ENCODE measurements at places on chromosomes 11 and 22.

- DNase-seq: peak; percentile 69
Observed at GRCh38 chr11:65329944-65330403, 3.7 kb upstream of the DPF2 start.

DNA sequence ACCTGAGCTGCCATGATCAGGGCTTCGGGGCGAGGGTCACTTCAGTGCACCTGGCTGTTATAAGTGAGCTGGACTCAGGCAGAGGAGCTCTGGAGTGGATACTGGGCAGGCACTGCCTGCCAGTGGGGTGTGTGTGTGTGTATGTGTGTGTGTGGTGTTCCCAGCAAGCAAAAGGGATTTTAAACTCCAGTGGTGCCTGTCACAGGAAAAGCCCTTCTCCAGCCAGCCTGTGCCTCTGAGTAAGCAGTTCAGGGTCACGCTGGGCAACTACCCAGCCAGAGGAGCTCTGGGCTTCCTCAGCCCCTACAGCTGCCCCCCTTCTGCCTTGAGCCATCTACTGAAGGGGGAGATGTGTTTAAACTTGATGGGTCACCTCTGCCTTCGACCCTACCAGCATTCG lies 109.0 kb downstream of the OSBP2 start:
- no peak for DNase-seq

DNA sequence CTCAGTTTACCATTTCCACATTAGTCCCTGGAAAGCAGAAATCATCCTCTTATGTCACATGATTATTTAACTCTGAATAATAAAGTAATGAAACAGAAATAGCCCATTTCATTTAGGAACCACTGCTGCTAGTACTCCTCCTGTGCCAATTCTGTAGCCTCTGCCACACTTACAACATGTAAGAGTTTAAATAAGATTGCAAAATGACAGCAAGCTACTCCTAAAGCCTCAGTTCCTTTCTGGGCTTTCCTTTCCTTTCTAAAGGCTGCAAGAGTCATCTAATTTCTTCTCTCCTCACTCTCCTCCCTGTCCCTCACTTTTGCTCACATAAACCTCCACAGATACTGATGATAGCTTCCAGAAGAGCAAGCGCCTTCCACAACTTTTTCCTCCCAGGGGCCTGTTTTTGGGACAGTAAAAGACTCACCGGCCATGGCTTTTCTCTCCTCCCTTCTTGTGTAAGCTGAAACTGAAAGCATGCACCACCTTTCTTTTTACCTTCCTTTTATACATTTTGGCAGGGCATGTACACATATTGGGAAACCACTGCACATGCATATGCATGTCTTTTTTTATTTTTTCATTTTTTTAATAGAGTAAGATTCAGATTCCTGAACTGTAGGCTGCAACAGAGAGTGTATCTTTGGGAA lies 38.5 kb downstream of the CARD18 start:
- DNase-seq: no peak

DNA sequence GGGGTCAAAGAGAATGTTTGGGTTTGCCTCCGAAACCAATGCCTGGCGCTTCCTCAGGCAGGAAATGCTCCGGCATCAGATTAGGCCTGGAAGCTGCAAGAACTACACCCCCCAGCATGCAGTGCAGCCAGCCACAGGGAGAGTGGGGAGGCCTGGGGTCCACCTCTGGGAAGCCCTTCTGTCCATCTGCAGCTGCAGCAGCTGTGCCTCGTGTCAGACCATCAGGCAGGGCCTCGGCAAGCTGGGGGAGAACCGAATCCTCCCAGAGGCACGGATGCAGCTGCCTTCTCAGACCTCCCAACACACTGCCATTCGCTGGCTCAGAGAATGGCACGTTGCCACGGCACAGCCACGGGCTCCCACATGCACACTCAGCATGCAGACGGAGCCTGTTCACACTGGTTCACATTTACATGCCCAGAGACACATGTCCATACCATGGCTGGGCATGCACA lies 57.4 kb downstream of the NECTIN1 start:
- DNase-seq: no peak

GRCh38 chr22:44212936-44213335 lies 32.2 kb downstream of the PARVG start:
- no peak for DNase-seq

- no peak for DNase-seq
Observed at GRCh38 chr22:44983878-44984482, 25.8 kb downstream of the PHF21B start.

DNA sequence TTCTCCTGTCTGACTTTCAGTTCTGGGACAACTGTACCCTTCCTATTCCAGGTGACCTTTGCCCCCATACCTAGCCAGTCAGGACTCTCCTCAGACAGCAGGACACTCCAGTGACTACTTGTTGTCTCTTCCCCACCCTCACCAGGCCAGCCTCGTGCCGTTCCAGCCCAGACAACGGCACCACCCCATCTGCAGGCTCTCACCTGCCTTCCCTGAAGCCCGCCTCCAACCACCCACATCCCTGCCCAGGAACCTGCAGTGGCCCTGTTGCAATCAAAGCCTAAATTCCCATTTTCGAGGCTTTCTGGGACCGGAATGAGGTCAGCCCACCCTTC lies 3.7 kb downstream of the IL2RB start:
- DNase-seq: no peak

DNA sequence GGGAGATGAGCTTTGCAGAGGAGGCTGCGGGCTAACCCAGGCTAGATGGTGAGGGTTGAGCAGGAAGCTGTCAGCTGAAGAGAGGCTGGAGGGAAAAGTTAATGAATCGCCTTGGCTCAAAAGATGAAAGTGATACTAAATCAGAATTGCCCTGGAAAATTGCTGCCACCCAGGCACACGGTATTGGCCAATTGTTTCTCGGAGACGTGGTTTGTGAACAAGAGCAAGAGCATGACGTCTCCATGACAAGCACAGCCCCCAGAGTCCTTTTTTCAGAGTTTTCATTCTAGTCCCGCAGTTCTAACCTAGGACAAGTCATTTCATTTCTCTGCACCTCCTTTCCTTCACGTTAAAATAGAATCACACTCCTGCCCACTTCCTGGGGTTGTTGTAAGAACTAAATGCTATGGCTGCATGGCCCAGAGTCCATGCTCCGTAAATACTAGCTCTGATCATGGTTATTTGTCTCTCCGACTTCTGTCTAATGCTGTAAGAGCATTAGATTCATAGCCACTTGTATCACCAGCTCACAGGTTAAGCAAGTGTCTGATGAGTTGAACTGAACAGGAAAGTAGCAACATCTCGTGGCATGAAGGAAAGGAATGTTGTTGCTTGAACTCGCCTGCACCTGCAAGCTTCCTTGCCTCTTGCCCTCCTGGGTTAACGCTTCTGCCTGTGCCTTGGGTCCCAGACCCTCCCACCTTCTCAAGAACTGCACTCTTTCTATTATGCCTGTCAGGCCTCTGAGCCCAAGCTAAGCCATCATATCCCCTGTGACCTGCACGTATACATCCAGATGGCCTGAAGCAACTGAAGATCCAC lies 33.8 kb upstream of the NUP50 start:
- no peak for DNase-seq

GRCh38 chr11:96014217-96014616 lies 90.3 kb upstream of the MTMR2 start:
- DNase-seq: no peak

DNA sequence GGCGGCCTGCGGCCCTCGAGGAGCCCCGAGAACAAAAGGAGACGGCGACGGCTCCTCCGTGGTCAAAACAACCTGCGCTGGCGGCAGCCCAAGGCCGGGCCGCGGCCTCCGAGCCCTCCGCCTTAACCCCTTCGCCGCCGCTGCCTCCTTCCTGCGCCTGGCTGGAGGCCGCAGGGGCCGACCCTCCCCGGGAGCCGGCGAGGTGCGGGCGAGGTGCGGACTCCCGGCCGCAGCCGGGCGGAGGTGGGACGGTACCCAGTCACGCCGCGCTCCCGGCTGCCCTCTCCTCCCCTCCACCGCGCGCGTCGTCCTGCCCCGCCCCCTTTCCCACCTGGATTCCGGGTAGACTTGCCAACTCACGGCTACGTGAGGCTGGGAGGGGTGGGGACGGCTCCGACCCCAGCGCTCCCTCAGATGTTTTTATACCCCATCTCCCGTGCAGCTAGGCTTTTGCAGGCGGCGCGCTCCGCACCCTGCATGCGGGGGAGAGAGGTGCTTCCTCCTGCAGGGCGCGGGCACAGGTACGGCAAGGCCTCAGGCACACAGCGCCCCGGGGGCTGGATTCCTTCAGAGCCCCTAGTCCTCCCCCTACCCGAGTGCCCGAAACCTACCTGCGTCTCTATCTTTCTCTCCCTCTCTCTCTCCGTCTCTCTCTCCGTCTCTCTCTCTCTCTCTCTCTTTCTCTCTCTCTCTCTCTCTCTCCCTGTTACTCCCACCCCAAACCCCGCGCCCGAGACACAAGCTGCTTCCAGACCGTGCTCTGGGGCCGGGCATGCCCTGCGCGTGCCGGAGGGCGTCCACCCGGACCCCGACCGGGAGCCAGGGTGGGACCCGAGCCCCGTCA lies 2.0 kb downstream of the PDGFB start:
- DNase-seq: no peak

DNA sequence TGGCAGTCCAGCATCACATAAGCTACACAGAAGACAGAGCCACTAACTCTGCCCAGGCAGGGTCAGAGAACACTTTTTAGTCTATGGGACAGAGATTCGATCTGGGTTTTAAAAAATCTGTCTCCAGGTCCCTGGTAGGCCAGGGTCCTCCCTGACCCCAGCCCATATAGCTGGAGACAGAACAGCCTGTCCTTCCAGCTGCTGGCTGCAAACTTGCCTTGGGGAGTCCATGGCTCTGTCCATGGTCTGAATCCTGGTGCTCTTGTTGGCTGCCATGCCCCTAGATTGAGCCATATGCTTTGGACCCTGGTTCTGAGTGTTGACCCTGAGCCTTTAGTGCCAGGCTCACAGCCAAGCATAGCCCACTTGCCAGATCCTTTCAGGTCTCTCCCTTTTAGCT lies 13.3 kb upstream of the LIPT2 start:
- DNase-seq: no peak

GRCh38 chr11:114350022-114350421 lies 50.3 kb downstream of the C11orf71 start:
- no peak for DNase-seq

GRCh38 chr22:19610518-19611253 lies 86.5 kb upstream of the CLDN5 start:
- peak; percentile 43 for DNase-seq

GRCh38 chr11:75298191-75298975 lies 53.1 kb downstream of the ARRB1 start:
- no peak for DNase-seq

DNA sequence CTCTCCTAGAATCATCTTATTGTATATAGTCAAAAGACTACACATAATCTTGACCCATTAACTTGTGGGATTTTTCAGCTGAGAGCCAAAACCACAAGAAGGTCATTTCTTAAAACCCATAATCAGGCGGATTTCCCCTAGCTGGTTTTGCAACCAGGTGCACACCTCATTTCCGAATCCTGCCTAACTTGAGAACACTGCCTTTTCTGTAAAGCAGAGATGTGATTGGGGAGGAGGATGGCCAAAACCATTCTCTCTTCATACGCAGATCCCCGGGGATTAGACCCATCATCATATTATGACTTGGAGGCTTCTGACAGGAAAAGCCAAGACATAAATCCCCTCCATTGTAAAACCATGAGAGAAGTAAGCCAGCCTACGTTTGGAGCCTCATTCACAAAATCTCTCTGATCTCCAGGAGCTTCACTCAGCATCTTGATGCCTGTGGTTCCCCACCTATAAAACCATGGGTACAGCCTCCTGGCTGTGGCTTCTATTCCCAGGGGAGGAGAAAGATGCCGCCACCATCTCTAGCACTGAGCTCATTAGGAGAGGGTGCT lies 191.3 kb downstream of the KIF18A start:
- no peak for DNase-seq

DNA sequence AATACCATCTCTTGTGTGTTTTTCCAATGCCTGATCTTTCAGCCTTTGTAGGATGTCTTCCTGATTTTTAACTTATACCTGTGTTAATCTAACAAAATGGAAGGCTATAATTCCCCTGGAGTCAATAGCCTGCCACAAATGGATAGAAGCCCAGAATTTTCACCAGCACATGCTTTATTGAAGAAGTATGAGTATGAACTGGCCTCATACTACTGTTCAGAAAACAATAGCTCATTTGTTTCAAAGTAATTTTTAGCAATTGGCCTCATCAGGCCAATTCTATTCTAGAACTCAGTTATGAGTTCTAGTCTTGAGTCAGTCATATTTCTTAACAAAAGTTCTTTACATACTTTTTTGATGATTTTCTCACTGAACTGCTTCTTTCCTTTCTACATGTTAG lies 40.6 kb upstream of the SLC37A2 start:
- DNase-seq: no peak

DNA sequence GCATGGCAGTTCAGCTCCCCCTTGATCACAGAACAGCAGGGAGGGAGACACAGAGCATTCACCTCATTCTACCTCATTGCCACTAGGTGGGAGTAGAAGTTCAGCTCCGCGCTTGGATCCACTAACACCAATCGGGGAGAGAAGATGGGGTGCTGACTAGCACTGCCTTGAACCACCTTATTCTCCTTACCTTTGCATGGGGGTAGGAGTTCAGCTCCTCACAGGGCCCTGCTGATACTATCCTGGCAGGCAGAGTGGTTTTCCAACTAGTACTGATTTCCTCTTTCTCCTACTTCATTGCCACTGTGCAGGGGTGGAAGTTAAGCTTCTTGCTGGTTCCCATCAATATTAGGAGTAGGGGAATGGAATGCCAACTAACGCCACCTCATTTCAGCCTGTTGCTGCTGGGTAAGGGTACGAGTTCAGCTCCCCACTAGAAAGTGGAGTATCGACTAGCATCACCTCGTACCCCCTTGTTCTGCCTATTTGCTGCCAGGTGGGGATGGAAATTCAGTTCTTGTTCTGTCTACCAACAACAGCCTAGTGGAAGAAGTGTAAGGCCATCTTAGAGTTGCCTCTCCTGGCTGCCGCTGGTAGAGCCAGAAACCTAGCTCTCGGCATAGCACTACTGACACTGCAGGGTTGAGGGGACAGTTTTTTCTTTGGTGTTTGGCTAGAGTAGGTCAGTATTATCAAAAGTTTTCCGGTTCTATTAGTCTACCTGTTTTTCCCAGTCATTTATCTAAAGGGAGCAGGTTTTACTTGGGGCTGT lies 550.9 kb upstream of the CCDC90B start:
- peak; percentile 6 for DNase-seq

- DNase-seq: no peak
Observed at GRCh38 chr22:38972558-38972957, 9.6 kb upstream of the APOBEC3B start.

DNA sequence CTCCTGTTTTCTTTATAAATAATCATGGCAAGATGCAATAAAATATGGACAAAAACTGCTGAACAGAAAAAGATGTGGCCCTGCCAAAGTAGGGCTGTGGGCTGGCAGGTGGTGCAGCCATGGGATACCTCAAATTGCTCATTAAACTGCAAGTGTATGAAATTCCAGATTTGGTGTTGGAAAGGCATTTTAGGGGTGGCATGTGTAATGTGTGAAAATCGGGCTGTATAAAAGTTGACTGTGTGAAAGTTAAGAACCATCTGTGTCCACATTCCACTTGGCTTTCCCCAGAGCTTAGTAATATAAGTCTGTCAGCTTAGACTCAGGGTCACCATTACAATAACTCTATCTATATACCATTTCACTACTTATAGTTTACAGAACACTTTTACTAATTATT lies 34.8 kb upstream of the FZD4 start:
- no peak for DNase-seq

GRCh38 chr22:37484480-37485394 lies 1.4 kb downstream of the MFNG start:
- DNase-seq: no peak

- DNase-seq: no peak
Observed at GRCh38 chr11:113690619-113691569, 15.2 kb downstream of the TMPRSS5 start.

All from NCI-H2107 (cell line).